ENCODE measurements at places on chromosomes 4 and X.

GRCh38 chr4:20483416-20483815 lies 216.8 kb upstream of the PACRGL start:
- no peak for DNase-seq

GRCh38 chr4:108635070-108635655 lies 14.8 kb downstream of the RPL34 start:
- no peak for DNase-seq

DNA sequence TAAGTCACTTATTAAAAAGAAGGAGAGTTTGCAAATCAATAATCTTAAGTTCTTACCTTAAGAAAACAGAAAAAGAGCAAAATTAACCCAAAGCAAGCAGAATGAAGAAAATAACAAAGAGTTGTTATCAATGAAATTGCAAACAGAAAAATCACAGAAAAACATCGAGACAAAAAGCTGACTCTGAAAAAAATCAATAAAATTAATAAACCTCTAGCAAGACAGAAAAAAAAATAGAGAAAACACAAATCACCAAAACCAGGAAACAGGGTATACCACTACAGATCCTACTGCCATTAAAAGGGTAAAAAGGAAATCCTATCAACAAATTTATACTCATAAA lies 17.3 kb upstream of the RBM41 start:
- no peak for DNase-seq

- DNase-seq, result no peak
These were observed 53.3 kb upstream of the LNX1 start for GRCh38 chr4:53644607-53645006.

DNA sequence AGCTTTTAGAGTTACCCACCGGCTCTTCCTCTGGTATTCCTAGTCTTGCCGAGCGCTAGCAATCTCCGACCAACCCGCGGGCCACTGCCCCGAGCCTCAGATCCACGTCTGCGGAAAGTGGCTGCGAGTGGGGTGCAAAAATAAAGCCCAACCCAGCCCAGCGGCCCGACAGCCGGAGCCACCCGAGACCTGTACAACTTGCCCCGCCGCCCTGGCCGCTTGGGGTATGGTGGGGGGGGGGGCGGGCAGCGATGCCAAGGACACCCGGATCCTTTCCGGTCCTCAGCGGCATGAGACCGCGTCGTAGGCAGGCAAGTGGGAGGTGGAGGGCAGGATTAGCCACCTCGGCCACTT lies 1.6 kb downstream of the SLITRK4 start:
- DNase-seq, result no peak

GRCh38 chr4:111792632-111793031 lies 352.6 kb upstream of the FAM241A start:
- no peak for DNase-seq

GRCh38 chrX:40107291-40108161 lies 9.8 kb upstream of the BCOR start:
- peak; percentile 31 for DNase-seq

GRCh38 chrX:153442463-153442862 lies 3.4 kb downstream of the TREX2 start:
- DNase-seq, result no peak

DNA sequence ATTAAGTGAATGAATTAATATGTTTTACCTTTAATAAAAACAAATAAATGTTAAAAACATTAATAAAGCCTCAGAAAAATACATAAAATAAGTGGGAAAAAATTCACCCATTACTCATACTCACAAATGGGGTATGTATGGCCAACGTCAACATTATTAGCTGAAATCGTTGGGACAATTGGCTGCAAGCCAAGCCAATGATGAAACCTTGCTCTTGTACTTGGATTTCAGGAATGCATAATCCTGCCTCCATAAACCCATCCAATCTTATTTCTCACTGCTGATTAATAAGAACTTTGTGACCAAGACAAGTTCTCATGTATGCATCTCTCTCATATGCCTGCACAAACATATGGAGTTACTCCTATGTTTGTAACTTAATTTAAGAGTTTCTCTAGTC lies 35.3 kb upstream of the ADAMTS3 start:
- DNase-seq, result no peak

- DNase-seq, result no peak
These were observed 147.9 kb upstream of the FAM47A start for GRCh38 chrX:34279866-34280560.

- DNase-seq, result no peak
These were observed 2.9 kb downstream of the CXCL8 start for GRCh38 chr4:73743281-73743680.

DNA sequence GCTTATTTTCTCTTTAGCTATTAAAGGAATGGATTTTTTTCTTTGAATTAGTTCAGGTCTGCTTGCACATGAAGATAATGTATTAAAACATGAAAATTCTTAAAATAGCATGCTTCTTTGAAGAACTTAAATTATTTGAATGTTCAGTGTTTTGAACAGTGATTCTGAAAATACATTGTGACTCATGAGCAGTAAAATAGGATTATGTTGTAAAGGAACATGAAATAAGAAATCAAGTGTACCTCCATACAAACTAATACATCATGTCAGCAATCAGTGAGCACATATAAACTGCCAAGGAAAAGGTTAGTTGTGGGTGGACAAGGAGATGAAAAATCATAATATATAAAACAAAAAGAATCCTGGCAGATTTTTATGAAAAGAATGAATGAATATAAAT lies 66.1 kb downstream of the SNX25 start:
- DNase-seq, result no peak

GRCh38 chr4:138485498-138485897 lies 243.3 kb upstream of the SLC7A11 start:
- DNase-seq, result no peak

- peak; percentile 69 for DNase-seq
These were observed 115.0 kb upstream of the SHISA3 start for GRCh38 chr4:42282081-42282901.

GRCh38 chr4:29817961-29818360 lies 902.2 kb upstream of the PCDH7 start:
- DNase-seq, result no peak

DNA sequence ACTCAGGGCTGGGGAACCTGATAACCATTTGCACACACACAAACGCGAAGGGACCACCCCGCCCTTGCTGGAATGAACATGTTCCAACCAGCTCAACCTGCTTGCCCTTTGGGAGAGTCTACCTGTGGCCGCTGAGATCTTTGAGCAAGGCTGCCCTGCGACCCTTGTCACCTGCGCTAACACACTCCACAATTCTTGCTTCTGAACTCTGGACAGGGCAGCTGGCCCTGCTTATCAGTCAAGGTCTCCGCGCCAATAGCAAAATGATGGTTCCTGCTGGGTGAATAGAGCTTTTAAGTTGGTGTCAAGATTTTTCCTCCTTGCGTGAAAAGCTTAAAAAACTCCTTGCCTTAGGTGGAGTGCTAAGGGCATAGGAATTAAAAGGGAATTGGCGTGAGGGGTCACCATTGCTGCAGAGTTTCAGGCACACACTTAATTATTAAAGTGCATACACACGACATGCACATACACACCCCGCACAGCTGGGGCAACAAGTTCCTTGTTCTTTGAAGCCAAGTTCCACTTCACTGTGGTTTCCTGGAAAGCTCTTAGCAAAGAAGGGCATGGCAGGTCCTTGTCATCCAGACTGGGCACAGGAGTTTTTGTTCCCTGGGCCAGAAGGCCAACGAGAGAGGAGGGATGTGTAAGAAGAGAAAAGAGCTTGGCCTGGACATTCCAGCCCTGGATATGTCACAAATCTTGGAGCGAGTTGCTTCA lies 207.7 kb downstream of the STIM2 start:
- DNase-seq, result no peak

- DNase-seq, result no peak
These were observed 3.6 kb upstream of the RNF175 start for GRCh38 chr4:153763404-153763803.

DNA sequence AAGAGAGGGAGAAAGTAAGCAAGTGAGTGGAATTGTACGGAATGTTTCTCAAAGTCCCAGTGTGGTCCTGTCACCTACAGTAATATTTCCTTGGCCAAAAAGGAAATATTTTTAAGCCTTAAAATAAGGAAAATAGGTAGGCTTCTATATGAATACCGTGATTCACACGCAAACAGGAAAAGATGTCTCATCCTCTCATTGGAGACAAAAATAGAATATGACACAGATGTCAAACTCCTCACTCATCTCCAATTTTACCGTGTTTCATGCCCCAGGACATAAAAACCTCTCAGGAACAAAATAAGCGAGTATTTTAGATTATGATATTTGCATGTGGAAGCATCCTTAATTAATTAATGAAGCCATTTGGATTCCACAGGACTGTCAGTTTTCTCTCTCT lies 1269.5 kb downstream of the RAPGEF2 start:
- no peak for DNase-seq

- DNase-seq, result no peak
These were observed 29.1 kb upstream of the GALNT7 start for GRCh38 chr4:173139561-173139960.

- DNase-seq, result peak; percentile 72
These were observed 1.5 kb downstream of the JAKMIP1 start for GRCh38 chr4:6198768-6199421.

DNA sequence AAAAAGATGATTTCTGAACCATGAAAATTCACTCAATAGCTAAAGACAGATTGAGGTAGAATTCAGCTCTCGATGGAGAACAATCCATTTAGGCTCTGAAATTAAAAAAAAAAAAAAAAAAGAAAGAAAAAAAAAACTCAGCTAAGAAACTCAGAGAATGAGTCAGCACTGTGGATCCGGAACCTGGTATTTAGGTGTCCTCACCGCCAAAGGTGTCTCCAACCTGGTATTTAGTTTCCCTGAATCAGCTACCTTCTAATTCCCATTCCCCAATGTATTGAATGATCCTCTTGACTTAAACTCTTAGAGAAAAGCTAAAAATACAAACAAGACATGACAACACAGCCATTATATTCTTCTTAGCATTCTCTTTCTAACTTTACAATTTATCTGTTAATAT lies 150.3 kb upstream of the RASGEF1B start:
- DNase-seq, result no peak

DNA sequence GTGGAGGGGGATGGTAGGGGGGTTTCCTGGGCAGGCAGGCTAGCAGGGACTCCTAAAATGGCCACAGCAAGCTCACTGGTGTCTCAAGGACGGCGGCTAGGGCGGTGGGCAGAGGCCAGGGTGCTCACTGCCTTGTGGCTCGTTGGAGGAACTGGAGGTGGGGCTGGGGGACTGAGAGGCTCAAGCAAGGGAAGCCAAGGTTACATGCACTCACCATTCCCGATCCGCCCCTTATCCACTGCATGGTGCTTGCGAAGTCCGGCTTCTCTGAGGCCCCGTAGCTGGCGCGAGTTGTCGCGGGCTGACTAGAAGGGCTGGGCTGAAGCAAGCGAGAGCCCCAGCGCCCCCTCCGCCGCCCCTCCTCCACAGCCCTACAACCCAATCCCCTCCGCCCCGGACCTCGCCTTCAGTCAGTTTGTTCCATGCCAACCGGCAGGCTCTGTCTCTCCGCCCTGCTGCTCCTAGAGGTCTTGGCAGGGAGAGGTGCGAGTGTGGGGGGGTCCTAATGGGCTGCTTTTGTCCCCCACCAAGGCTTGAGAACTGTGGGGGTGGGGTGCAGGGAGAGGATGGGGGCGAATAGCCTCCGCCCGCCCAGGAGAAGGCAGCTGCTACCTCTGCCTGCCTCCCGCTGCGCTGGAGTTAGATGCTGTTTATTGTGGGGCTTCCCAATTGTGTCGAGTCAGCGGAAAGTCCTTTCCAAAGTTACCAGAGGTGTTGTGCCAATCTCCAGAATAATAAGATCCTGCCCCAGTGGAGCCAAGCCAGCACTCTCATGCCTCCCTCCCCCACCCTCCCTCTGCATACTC lies at the start of gene ARHGEF9:
Gene ARHGEF9, minus strand, starts transcription at position 313 of the 806 bp plus-strand sequence. Its CDS starts 69 bp downstream, at position 244.
- DNase-seq, result no peak

DNA sequence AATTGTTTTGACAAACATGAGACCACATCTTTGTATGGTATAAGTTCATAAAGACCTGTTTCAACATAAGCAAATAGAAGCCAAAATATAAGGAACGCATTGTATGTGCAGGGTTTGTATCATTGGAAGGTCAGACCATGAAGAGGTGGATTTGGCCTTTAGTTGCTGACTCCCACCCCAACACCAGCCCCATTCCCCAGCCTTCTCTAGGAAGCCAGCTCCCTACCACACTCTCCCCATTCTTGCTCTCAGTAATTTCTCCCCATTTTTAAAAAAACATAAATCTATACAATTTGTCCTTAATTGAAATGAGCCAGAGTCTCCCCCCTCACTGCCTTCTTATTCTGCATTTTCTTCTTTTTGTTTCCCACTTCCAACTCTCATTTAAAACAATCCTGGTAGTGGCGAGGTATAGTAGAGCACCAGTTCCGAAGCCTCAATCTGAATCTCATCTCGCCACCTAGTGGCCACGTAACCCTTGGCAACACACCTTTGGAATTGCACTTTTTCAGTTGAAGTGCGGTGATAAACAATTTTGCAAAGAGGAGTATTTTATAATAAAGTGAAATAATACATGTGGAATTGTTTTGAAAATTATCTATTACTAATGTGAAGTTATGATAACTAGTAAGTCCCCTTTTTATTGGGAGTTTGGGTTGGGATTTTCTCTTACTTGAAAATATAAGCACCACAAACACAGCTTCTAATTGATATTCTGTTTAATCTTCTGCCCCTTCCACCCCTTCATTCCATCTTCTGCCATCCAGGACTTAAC lies 126.6 kb downstream of the ASB9 start:
- peak; percentile 56 for DNase-seq

DNA sequence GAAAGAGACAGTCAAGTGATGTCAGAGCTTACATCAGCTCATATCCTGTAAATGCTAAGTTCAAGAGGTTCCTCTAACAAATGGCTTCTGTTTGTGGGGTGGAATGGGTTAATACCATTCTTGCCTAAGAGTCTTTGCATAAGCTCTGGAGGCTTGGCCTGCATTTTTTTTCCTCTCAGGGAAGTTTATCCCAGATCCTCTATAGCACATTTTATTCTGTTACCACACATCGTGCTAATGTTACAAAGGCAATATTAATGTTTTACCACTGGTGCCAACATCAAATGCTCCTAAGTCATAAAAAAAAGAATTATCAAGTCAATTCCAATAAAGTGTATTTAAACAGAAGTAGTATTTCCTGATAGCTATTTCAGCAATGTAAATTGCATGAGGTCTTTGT lies 2.9 kb upstream of the ADH6 start:
- no peak for DNase-seq

DNA sequence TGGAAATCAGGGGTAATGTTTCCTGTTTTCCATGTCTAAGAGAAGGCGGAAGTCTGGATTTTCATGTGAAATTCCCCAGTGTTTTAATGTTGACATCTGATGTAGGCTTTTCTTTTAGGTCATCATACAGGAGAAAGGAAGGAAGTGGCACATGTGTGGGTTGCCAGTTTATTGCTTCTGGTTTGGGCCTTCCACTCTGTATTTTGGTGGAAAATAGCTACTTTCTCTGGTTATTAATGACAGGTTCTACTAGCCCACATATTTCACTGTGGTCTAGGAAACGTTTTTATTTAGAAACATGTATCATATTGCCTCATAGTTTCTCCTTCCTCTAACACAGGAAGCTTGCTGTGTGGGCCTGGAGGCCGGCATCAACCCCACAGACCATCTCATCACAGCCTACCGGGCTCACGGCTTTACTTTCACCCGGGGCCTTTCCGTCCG lies 7.2 kb downstream of the PDHA1 start:
- peak; percentile 37 for DNase-seq

- no peak for DNase-seq
These were observed 250.5 kb downstream of the STPG2 start for GRCh38 chr4:97892592-97893266.

- DNase-seq, result no peak
These were observed 311.3 kb upstream of the EMCN start for GRCh38 chr4:100828986-100829685.

- DNase-seq, result no peak
These were observed 181.9 kb downstream of the PABPC4L start for GRCh38 chr4:134019657-134020056.

- peak; percentile 40 for DNase-seq
These were observed 46.5 kb upstream of the RELL1 start for GRCh38 chr4:37732526-37733186.

Data from activated CD4-positive, alpha-beta T cell treated with anti-CD3 and anti-CD28 coated beads, Interleukin-2, amount 50 U/mL, for 16 hours (primary cell).